ENCODE measurements at places on chromosomes 7 and 10. TPM values are rescaled to one million over a fixed set of nuclear protein-coding genes. Genes with fewer than 3 reads are reported as not detected.

HOXA2 gene
- total RNA-seq = not detected

UNCX gene
- total RNA-seq = not detected

VSTM4 gene
- total RNA-seq = not detected

RASA4B gene
- total RNA-seq = 18.0 TPM
